ENCODE measurements at places on chromosomes 7 and 10. TPM values are rescaled to one million over a fixed set of nuclear protein-coding genes. Genes with fewer than 3 reads are reported as not detected.

DNA sequence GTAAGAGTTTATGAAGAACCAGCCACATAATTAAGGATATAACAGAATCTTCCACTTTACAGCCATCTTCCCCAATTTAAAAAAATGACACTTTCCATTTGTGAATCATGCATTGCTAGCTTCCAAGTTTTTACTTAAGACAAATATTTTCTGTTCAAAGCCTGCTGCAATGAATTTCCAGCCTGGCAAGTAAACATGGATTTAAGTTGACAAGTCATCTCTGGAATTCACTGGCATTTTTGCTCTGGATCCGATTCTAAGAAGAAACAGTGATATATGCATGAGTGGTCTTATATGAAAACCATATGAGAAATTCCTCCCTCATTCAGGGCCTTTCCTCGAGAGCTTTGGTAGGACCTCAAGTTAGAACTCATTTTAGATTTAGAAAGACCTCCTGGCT lies 116.1 kb upstream of the CDCA7L start:
- DNase-seq = no peak

GRCh38 chr7:88307412-88307811 lies 718 bp upstream of the STEAP4 start:
- DNase-seq = no peak

Gene HOXA1
- total RNA-seq = 6.2 TPM

Gene AS3MT
- 1.3 TPM for total RNA-seq

- no peak for DNase-seq
Observed at GRCh38 chr7:46532571-46532970, 611.5 kb upstream of the IGFBP3 start.

DNA sequence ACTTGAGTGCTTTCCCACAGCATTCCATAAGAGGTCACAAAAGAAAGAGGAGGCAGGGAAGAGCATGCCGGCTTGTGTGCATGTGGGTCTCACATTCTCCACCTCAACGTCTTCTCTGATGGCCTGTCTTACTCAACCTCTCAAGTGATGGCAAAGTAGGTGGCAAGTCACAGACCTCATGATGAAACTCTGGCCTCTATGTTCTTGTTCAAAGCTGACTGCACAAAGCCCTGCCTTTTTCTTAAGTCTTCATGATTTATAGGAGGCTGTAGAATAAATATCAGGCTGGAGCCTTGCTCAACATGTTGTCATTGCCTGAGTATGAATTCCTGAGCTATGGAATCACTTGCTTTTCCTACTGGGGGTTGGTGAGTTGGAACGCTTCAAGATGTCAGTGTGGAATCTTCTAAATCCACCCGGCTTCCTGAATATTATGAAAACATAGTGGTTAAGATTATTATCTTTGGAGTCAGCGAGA lies 213.6 kb upstream of the INHBA start:
- peak; percentile 99 for DNase-seq

GRCh38 chr10:127135844-127136577 lies 60.4 kb downstream of the INSYN2A start:
- DNase-seq = no peak

DNA sequence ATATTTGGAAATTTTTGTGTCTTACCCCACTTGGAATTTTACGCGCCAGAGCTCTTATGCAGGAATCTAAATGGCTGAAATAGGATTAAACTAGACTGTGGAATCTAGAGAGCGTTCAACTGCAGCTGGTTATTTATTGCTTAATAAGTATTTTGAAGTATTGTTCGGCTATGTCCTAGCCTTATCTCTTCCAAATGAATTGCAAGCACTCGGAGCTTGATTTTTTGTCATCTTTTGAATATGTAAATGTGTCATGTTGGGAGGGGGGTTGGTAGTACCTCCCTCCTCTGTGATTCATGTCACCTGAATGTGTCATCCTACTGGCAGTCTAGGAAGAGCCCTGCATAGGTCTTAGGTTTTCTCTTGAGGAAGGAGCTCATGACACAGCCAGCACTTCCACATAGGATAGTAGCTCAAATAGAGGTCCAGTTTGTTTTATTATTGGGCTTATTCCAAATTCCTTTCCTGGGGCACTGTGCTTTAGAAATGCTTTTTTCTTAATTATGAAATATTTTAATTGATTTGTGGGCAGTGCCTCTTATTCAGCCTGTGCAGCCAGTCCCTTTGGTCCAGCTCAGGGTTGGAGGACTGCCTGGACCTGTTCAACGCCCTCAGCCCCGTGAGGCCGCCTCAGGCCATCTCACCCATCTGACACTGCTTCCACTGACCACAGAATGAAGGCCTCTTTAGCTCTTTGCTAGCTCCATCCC lies 22.5 kb upstream of the TRIL start:
- peak; percentile 65 for DNase-seq

- no peak for DNase-seq
Observed at GRCh38 chr7:47710201-47710935, 128.5 kb upstream of the TNS3 start.

GRCh38 chr10:78947226-78947625 lies 121.5 kb upstream of the ZMIZ1 start:
- DNase-seq = peak; percentile 52

All from RPMI7951 (cell line).